Skeletal muscle cell (primary cell): ENCODE measurements at places on chromosomes 7 and 10.

DNA sequence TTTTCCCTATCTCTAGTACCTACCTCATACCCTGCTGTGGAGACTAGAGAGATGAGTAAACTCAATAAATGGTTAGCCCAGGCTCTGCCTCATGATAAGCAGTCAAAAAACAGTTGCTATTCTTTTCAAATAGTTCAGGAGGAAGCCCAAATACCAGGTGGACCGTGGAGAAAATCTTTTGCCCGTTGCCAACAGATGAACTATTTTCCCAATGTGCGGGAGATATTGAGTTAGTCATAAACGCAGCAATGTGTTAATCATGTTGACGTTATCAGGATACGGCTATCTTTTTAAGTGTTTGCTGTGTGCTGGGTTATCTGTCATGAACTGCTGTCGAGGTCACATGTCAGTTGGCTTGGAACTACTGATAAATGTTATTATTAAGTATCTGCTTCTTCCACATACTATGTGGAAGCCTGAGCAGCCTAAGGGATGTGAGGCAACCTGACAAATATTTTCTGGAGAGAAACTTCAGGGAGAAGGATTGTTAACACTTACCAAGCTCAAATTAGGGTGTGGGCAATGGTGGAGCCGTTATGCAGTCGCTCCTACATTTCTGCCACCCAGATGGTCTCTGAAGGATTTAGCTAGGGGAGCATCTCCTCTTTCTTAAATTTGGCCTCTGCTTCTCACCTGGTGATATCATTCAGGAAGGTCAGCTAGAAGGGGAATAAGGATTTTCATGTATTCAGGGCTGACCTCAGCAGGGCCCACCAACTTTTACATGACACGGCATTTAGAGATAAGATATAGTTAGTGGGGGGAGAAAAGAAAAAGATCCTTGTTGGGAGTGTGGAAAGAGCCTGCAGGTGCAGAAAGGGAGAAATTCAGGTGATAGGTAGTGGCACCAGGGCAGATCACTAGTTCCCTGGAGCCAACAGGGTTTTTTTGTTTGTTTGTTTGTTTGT, 33.5 kb upstream of the SLC26A3 start:
- DNase-seq: no peak

DNA sequence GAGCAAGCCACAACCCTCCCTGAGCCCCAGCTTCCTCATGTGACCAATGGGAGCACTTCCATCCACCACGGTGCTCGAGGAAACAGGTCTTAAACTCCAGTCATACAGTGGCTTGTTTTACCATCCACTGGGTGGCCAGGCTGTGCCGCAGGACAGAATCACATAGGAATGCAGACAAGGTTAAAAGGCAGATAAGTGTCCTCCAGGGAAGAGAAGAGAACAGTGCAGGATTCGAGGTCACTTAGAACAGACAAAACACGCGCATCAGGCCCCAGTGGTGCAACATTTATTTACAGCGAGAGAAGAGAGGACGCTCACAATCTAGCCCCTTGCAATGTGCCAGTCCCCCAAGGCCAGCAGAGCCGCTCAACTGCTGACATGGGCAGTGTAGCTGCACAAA, 92.8 kb downstream of the TMEM130 start:
- no peak for DNase-seq

DNA sequence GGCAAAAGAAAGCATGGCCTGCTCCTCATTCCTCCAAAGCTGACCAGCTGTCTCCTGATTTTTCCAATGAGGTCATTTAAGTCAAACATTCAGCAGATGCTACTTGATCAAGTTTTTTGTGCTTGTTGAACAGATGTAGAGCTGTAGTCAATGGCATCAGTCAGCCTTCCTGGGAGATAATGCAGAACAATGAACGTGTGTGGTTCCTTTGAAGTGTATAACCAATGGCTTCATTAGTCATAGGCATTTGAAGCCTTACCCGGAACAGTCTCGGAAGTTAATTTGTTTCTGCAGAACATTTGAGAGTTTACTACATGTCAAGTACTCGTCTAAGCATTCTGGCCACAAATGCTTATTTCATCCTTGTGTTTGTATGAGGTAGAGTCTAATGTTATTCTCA, 227.1 kb downstream of the ADRA2A start:
- no peak for DNase-seq

DNA sequence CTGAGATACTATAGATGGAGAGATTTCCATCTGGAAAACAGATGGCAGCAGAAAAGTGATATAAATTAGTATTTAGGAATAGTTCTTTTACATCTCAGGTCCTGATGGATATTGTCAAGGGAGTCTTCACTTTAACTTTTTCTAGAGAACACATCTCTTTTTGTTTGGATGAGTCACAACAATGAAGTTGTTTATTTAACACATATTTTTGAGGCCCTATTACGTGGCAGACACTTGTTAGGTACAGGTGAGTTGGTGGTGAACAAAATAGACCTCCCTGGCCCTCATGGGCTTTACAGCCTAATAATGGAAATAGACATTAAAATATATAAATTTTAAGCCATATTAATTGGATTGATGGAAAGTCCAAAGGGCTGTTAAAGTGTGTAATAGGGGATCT, 168.3 kb downstream of the VTI1A start:
- no peak for DNase-seq

GRCh38 chr10:48199580-48200377, 74.7 kb downstream of the FRMPD2 start:
- peak; percentile 54 for DNase-seq

GRCh38 chr7:45068236-45069023, 20.3 kb downstream of the NACAD start:
- DNase-seq: no peak

DNA sequence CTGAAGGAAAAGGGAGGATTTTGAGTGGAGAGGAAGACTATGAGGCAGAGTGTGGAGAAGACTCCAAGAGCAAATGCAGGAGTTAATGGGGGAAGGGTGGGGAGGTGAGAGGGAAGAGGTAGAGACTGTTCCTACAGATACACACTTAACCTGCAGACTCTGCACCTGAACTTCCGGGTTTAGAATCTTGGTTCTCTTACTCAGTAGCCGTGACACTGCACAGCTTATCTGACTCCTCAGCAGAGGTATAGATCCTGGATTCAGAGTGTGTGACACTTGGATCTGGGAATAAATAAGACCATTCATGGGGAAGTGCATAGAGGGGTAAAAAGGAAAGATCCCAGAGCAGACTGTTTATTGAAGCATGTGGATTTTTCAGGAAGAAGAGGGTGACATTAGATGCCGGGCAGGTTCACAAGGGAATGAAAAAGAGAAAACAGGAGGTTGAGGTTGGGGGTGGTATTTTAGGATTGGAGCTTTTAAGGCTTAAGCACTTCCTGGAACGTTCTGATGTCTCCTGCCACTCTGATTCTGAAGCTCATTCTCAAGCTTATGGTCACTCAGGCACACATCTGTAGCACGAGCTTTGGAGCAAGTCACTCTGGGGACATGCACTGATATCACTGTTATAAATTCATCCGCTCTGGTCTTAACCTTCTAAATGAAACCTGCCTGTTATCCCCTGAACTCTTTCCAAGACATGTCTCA, 5.7 kb upstream of the ZC3HAV1L start:
- no peak for DNase-seq

- DNase-seq: no peak
These were observed 43.7 kb downstream of the PFKP start for GRCh38 chr10:3110782-3111620.

DNA sequence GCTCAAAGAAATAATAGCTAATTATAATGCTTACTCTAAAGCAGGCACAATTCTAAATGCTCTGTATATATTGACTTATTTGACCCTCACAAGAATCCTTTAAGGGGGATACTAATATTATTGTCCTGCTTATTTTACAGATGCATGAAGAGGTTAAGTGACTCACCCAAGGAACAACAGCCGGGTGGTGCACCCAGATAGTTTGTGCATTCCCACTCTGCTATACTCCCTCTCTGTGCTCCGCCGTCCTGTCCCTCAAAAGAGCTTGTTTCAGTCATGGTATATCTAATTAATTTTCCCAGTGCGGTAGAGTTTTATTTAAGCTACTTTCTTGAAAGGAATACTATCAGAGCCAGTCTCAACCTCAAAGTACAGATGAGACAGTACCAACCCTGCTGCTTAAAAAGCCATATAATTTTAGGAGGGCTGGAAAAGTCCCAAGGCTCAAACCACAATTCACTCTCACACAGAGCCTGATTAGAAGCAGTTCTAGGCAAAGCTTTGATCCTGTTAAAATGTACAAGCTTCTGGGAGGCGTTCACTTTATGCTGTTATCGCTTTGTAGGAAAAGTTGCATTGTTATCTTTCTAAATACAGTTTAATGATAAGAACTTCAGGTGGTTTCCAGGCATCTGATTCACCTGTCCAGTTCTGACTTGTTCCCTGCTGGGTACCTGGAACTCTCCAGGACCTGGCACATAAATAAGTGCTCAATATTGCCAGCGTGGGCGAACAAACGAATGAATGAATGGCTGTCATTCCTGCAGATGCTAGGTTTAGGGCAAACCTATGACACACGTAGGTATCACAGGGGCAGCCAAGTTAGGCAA, 261.5 kb upstream of the KLF14 start:
- no peak for DNase-seq

- no peak for DNase-seq
These were observed 19.8 kb upstream of the PURB start for GRCh38 chr7:44905002-44905635.

DNA sequence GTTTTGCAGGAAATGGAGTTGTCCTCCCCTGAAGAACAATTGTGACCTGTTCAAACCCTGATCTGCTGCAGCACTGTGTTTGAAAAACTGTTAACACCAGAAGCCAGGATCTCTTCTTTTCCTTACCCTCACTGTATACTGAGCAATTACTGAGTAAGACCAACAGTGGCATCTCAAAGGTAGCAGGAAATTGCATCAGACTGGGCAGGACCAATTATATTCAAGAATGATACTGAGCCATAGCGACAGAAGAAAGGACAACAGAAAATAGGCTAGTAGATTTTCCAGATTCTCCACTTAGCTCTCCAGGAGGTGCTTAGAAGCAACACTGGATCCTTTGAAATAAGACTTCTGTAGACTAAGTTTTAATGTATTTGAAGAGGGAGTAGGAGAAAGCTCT, 57.4 kb upstream of the INHBA start:
- no peak for DNase-seq

DNA sequence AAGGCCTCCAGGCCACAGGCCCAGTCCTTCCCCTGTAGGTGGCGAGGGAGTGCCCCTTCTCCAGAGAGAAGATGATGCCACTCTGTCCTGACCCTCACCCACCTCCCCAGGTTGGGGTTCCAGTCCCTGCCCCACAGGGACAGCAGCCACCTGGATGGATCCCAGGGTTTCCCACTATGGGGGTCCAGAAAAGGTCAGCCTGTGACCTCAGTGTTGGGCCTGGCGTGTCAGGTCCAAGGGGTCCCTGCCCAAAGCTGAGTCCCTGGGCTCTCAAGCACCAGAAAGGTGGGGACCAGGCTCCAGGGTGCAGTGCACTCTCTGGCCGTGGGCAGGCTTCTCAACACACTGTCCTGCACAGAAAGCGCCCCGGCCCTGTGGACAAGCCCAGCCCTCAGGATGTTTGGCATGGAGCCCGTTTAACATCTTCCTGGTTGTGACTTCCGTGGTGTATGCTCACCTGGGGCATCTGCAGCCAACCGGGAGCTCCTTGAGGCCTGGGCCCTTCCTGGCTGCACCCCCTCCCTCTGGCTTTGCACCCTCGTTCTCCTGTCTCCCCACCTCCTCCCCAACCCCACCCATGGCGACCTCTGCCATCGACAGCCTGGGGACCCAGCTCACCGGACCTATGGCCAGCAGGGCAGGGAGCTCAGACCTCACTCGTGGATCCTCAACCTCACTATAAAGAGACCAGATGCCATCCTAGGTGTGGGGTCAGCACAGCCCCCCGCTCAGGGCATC, 58.3 kb upstream of the PPP2R2D start:
- no peak for DNase-seq

DNA sequence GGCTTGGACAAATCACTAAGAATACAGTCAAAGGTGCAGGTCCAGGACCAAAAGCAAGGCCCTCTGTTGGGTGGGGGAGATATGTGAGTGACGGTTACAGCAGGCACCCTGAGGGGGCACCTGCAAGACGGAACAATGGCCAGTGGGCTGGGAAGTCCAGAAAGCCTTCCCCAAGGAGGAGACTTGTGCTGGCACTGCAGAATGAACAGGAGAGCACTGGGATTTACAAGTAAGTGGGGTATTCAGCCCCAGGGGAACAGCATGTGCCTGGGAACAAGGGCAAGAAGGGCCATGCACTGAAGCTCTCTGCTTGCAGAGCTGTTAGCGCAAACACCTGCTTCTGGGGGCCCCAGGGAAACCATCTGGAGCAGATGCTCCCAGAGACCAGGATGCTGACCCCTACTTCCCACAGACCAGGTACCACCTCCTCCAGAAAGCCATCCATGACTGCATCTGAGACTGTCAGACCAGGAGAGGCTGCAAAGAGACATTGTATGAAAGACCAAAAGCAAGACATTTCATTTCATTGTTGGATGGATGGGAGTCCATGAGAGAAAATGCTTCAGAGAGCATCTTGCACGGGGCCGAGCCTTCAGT, 24.6 kb upstream of the ZMIZ1 start:
- no peak for DNase-seq

DNA sequence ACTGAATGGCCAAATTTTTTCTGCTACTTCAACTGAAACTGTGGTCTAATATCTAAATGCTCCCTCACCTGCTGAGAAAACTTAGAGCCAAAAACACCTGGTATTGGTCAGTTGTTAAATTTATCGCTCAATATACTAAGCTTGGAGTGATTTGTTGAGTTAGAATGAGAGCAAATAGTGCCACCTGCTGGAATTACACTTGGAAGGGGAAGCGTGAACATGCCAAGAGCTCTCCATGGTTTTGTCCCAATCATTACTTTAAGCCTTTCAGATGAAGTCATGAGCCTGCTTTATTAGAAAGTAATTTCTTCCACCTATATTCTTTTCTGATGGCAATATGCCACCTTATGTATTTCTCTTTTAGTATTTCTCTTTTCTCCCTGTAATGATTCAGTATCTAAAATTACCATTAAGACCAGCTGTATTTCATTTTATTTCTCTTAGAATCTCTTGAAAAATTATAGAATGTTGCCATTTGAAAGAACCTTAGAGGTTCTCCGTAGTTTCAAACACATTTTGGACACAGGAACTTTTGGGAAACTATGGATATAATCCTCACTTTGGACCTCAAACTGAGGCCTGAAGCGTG, 447.8 kb upstream of the C7orf33 start:
- DNase-seq: peak; percentile 4

DNA sequence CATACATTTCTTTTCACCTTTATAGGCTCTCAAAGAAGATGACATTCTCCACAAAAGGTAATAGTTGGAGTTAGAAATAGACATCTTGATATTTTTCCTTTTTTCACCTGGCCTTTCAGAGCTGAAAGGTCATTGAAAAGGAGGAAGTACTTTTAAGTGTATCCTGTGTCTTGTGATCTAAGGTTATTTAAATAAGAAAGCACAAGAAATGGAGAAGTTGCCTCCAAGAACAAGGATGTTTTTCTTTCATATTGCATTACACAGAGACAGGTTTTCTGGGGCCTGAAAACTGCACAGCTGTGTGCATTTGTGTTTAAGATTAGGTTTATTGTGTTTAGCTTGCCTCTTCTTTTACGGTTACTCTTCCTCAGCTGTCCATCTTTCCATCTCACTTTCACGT, 103.4 kb upstream of the SEMA3D start:
- DNase-seq: no peak
